Stimulated activated CD8-positive, alpha-beta memory T cell treated with anti-CD3 and anti-CD28 coated beads, Interleukin-7, amount 100 ng/mL, for 1 hour (primary cell): ENCODE measurements at places on chromosomes 6 and 20.

- peak; percentile 32 for DNase-seq
Measured at GRCh38 chr20:58179432-58180099, 48.9 kb downstream of the ANKRD60 start.

DNA sequence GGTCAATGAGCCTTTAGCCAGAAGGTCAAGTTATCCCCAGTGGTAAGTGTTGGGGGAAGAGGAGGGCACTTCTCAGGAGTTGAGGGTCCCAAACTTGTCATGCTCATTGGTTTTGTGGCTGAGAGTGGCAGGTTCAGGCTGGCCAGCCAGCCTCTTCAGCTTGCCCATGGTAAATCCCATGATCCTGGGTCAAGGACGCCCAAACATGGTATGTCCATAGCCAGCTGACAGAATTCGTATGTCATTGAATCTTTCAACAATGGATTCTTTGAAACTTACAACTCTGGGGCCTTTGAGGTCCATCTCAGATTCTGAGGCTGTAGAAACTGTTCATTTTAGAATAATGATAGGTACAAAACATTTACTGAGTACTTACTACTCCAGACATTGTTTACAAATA is 36.1 kb upstream of the RSPO4 start:
- DNase-seq = no peak

GRCh38 chr6:130724089-130724488 is 103.1 kb upstream of the SMLR1 start:
- DNase-seq = no peak

DNA sequence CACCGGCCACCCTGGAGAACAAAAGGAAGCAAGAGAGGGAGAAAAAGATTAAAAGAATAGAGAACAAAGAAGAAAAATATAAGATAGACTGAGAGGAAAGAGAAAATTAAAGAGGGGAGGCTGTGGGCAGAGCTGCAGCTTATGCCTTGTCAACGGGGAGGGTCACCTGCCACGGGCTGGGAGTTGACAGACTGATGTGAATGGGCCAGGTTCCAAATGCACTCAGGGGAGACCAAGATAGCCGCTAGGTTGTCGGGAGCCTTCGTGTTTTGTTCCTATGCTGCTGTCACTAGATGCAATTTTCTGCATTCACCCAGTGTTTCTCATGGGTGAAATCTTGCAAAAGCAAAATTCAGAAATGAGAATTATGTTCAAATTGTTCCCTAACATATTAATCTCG is 119.6 kb upstream of the MTHFD1L start:
- no peak for DNase-seq

GRCh38 chr6:13360671-13361540 is 32.6 kb upstream of the TBC1D7 start:
- DNase-seq = no peak

- DNase-seq = peak; percentile 50
Measured at GRCh38 chr6:4775494-4776130, 592 bp upstream of the CDYL start.

DNA sequence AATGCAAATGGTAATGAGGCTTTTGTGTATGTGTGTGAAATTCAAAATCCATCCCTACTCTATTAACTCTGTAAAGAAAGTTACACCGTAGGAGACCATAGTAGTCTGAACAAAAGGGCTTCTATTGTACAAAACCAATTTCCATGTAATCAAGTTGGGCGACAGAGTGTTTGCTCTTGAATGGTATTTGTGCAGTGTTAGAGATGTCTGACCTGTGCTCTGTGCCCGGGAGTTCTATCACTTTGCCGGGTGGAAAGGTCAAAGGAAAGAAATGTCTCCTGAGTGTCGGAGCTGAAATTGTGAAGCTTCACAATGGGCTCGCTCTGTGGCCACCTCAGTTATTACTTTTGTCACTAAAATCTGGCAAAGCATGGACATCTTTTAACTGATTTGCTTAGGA is 312.0 kb downstream of the SAMD5 start:
- DNase-seq = no peak

- no peak for DNase-seq
Measured at GRCh38 chr20:50195524-50196120, 5.0 kb downstream of the CEBPB start.

DNA sequence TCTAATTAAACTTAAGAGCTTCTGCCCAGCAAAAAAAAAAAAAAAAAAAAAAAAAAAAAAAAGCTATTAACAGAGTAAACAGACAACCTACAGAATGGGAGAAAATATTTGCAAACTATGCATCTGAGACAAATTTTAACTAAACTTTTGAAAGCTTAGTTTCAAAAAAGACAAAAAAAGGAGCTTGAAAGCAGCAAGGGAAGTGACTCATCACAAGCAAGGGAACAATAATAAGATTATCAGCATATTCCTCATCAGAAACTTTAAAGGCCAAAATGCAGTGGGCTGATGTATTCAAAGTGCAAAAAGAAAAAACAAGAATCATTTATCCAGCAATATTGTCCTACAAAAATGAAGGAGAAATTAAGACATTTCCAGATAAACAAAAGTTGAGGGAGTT is 158.6 kb downstream of the RNF144B start:
- no peak for DNase-seq

- no peak for DNase-seq
Measured at GRCh38 chr6:29829766-29830165, 2.1 kb downstream of the HLA-G start.

- DNase-seq = no peak
Measured at GRCh38 chr6:8982668-8983067, 547.3 kb upstream of the SLC35B3 start.

GRCh38 chr6:40791004-40791403 is 203.8 kb upstream of the LRFN2 start:
- no peak for DNase-seq

GRCh38 chr20:59007665-59008511 is 834 bp upstream of the CTSZ start:
- no peak for DNase-seq

DNA sequence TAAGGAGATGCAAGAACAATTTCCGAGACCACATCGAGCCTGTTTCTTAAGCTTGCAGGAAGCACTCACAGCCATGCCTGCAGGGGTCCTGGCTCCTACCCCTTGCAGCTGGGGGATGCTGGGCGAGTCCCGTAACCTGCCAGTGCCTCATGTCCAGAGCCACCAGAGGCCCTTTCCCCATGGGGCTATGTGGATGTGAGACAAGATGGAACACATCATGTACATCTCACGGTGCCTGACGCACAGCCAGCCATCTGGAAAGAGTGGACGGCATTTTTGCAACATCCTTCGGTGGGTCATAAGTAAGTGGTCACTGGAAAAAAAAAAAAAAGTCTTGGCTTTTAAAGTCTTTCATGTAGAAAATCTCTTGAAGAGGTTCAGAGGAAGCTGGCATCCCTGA is 72.8 kb downstream of the CDH4 start:
- DNase-seq = no peak

DNA sequence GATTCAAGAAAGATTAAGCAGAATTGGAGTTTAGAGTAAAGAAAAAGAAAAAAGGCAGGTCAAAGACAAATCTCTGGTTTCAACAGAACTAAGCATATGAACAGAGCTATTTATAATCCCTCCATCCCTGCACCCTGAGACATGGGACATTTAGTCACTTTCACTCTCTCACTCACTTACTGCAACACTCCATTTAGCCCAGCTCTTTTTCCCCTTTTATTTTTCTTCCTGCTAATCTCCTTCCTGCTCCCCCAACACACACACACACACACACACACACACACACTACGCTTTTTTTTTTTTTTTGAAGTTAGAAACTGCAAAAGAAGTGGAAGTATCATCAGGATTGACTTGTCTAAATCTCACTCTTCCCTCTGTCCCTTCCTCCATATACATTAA is 45.1 kb upstream of the TBC1D7 start:
- no peak for DNase-seq

- DNase-seq = no peak
Measured at GRCh38 chr6:5217356-5217755, 43.4 kb downstream of the LYRM4 start.

- no peak for DNase-seq
Measured at GRCh38 chr20:50328222-50328979, 137.8 kb downstream of the CEBPB start.

GRCh38 chr6:8539453-8539852 is 104.1 kb upstream of the SLC35B3 start:
- DNase-seq = no peak

DNA sequence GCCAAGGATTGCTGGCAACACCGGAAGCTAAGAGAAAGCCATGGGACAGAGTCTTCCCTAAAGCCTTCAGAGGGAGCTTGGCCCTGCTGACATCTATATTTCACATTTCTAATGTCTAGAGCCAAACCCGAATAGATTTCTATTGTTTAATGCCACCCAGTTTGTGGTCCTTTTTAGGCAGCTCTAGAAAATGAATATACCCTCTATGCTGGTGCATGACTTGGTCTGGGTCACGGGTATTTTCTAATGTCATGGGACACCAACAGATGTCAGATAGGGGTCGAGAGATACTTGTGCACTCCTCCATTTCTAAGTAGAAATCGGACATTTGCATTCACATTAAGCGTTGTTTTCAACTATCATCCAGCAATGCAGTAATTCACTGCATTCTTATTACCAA is 37.0 kb upstream of the SOX4 start:
- DNase-seq = no peak

DNA sequence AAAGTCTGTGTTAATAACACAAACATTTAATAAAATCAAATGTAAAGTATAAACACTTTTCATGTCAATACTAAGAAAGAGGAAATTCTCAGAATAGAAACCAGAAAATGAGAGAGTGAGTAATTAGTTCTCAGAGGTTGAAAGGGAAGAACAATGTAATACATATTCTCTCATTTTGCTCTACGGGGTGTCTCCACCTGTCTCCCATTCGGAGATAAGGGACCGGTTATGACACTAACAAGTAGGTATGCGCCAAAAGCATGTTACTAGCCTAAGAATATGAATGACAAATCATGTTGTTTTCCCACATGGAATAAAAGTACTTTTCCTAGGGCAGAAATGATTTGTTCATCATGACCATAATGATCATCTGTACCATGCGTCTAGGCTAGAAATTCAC is 35.6 kb upstream of the PRELID3B start:
- no peak for DNase-seq

DNA sequence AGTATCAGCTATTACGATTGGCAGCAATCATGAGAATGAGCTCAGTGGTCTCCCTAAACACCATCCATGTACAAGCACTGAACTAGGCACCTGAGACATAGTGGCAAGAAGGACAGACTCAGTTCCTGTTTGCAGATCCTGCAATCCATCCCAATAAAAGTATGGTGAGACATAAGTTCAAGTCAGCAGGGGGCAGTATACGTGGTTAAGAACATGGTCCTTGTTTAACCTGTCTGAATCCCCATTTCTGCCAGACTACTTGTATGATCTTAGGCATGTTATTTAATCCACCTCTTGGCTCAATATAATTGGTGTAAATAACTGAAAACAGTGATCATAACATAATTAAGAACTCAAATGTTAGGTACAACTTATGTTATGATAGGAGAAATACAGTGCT is 33.2 kb upstream of the PNISR start:
- no peak for DNase-seq

GRCh38 chr20:4811661-4812181 is 90.0 kb downstream of the PRND start:
- no peak for DNase-seq

- DNase-seq = no peak
Measured at GRCh38 chr20:2387180-2387577, 6.5 kb downstream of the TGM6 start.

DNA sequence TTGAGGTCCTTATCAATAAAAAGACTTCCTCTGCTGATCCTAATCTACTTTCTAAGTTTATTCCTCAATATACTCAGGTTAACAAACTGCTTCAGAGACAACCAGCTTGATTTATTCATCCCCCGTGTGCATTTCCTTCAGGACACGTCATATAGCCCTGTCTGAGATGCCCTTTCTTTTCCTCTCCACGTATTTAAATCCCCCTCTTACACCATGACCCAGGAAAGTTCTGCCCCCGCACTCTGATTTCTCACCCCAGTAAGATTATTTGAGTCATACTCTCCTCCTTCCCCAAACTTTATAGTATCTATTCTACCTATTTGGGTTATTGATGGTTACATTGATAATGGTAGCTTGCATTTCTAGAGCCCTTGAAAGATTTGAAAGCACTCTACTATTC is 9.8 kb upstream of the CGA start:
- no peak for DNase-seq

DNA sequence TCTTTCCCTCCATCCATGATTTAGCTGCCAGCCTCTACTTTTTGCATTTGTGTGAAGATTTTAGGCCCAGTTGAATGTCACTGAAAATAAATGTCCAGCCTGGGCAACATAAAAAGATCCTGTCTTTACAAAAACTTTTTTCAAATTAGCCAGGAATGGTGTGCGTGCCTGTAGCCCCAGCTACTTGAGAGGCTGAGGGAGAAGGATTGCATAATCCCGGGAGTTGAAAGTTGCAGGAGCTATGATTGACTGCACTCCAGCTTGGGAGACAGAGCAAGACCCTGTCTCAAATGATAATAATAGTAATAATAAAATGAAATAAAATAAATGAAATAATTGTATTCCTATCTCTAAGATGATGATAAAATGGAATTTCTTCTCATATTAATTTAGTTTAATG is 5.0 kb upstream of the GFOD1 start:
- no peak for DNase-seq

DNA sequence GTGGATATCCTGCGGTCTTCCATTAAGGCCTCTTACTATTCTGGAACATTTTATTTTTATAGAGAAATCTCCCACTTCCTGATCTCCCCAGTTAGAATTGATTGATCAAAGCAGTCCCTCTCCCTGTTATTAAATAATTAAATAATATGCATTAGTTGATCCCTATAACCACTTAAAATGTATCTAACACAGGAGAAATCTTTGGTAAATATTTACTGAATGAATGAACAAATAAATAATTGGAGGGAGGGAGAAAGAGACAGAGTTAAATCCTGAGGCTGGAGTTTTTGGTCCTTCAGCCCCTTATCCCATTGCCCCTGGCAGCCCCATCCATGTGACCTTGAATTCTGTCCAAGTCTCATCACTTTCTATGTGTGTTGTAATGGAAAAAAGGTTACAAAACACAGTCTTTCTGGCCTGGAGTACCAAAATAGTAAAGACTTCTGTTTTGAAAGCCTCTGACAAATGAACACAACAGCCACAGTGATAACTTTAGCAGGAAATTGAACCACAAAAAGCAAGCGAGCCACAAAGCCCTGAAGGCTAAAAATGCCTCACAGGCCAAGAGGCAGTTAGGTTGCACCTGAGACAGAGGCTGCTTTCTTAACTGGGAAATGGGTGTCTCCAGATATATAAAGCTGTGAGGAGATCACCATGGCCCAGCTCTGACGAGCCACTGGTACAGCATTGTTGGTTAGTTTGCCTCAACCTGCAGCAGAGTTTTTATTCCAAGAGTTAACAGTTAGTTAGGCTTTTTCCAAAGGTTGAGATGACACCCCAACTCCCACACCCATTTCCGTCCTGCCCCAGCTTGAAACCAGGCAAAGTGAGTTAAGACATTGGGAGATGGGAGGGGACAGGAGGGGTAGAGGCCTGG is 11.3 kb downstream of the NT5E start:
- DNase-seq = no peak
